ENCODE measurements at places on chromosomes 1 and 21. TPM values are rescaled to one million over a fixed set of nuclear protein-coding genes. Genes with fewer than 3 reads are reported as not detected.

GRCh38 chr21:26100573-26100972 lies 70.0 kb downstream of the APP start:
- no peak overlapping the region for H3K27ac ChIP-seq
- no peaks in the 10 kb centered on the region for H3K36me3 ChIP-seq
- H3K4me3 ChIP-seq, result no peak overlapping the region
- no peak for DNase-seq
- no peaks in the 10 kb centered on the region for H3K4me1 ChIP-seq

- H3K36me3 ChIP-seq, result peaks cover 14% of the 10 kb centered on the region
- H3K4me1 ChIP-seq, result peaks cover 10% of the 10 kb centered on the region
- no peaks in the 10 kb centered on the region for H3K27me3 ChIP-seq
- no peak for DNase-seq
Measured at GRCh38 chr1:36343651-36344394, 20.4 kb upstream of the EVA1B start.

DNA sequence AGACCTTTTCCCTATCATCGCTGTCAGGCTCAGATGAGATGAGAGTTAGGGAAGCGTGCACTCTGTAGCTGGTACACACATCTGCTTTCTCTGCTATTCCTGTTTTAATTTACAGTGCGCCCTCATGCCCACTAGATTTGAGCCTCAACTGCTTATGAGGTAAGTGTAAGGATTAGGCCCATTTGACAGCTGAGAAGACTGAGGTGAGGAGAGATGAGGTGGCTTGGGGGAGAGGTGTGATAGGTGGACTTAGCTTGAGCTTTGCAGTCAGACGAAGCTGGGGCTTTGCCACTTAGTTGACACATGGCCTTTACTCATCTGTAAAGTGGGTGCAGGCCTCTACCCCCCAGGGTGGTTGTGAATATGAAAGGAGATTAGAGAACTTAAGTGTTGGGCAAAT lies 8.5 kb downstream of the TMEM61 start:
- H3K27ac ChIP-seq, result no peak overlapping the region
- H3K4me3 ChIP-seq, result no peak overlapping the region
- H3K27me3 ChIP-seq, result no peaks in the 10 kb centered on the region
- H3K36me3 ChIP-seq, result no peaks in the 10 kb centered on the region
- no peaks in the 10 kb centered on the region for H3K4me1 ChIP-seq

GRCh38 chr1:227739636-227740035 lies 4.4 kb downstream of the SNAP47 start:
- no peak for DNase-seq
- H3K27ac ChIP-seq, result no peak overlapping the region
- no peak overlapping the region for H3K4me3 ChIP-seq
- no peaks in the 10 kb centered on the region for H3K27me3 ChIP-seq

The PCAT6 gene
- polyA plus RNA-seq, result 0.56 TPM

The LHX8 gene
- not detected for polyA plus RNA-seq

The S100A10 gene
- 1,167 TPM for polyA plus RNA-seq

Data from CD8-positive, alpha-beta memory T cell (primary cell).